ENCODE measurements at places on chromosomes 13 and 19.
A peak's percentile ranks its signal among the peaks of the same experiment; 100 is the strongest.

- DNase-seq = no peak
Measured at GRCh38 chr13:97004886-97005285, 10.6 kb upstream of the OXGR1 start.

DNA sequence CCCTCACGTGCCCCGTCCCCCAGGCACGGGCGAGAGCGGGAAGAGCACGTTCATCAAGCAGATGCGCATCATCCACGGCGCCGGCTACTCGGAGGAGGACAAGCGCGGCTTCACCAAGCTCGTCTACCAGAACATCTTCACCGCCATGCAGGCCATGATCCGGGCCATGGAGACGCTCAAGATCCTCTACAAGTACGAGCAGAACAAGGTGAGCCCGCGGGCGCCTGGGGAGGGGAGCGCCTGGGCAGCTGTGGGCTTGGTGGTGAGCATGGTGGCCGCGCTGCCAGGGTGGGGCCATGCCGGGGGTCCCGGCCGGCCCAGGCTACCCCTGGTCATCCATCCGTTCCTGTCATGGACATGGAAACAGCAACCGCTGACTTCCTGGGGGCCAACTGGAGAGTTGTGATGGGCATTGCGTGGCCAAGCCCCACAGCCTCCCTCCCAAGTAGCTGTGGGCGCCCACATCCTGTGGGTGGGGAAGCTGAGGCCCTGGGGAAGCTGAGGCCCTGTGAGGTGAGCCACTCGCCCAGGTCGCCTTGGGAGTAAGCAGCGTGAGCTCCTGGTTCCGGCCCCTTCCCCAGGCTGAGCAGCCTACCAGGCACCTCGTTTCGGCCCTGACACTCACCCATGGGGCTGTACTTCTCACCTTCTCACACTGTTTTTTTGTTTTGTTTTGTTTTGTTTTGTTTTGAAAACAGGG is 16.1 kb downstream of the GNA11 start:
- DNase-seq = no peak

DNA sequence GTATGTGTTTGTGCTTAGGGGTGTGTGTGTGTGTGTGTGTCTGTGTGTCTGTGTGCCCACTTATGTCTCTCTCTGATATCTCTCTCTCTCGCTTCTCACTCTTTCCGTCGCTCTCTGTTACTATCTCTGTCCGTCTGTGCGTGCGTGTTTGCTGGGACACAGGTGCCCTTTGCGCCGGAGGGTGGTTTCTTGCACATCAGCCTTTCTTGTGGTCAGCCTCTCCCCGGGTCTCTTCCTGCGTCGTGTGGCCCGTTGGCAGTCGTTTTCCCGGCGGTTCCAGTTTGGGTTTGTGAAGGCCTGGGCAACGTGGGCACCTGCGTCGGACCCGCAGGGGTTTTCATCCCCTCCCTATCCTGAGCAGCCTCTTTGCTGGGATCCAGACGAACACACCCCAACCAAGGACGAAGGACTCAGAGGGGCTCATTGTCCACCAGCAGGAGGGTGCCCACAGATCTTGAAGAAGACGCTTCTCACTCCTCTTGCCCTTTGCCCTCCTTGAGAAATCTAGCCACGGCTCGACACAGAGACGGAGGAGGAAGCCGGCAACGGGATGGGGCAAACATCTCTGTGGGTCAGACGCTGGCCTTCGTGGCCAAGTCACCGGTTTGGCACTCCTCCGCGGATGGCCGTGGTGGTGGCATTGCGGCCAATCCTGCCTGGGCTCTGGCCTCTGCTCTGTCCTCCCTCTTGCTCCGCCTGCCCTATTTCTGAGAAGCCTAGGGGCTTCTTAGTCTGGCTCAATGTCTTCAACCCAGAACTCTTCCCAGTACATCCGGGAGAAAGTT is 52.3 kb downstream of the ZNF146 start:
- no peak for DNase-seq

DNA sequence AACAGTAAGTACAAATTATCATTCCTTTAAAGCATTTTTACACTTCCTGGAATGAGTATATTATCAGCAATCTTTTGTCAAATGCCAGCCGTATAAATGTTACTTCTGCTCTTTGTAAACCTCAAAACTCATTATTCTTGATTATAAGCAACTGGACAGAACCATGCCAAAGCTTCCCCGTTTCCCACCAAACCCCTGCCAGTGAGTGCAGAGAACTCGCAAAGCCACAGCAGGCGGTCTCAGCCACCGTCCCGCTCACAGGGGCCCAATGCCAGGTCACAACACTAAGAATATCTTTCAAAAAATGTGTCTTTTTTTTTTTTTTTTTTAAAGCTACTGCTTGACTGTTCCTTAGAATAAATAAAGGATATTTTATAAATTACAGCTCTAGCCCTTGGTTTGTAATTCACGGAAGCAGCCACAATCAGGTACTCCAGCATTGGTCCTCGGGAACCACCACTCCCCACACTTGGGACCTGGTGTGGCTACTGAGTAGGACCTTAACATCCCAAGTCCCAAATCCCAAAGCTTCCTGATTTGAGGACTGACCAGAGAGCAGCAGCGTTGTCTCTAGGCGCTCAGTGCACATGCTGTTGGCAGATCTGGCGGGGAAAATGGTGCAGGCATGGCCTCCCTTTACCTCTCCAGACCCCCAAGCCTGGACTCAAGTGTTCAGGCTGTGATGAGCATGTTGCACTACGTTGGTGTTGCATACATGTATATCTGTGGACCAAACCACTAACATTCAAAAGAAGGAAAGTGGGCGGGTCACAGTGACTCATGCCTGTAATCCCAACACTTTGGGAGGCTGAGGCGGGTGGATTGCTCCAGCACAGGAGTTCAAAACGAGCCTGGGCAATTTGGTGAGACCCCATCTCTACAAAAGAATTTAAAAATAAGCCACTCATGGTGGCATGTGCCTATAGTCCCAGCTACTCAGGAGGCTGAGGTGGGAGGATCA is 19.0 kb downstream of the KCTD15 start:
- no peak for DNase-seq

DNA sequence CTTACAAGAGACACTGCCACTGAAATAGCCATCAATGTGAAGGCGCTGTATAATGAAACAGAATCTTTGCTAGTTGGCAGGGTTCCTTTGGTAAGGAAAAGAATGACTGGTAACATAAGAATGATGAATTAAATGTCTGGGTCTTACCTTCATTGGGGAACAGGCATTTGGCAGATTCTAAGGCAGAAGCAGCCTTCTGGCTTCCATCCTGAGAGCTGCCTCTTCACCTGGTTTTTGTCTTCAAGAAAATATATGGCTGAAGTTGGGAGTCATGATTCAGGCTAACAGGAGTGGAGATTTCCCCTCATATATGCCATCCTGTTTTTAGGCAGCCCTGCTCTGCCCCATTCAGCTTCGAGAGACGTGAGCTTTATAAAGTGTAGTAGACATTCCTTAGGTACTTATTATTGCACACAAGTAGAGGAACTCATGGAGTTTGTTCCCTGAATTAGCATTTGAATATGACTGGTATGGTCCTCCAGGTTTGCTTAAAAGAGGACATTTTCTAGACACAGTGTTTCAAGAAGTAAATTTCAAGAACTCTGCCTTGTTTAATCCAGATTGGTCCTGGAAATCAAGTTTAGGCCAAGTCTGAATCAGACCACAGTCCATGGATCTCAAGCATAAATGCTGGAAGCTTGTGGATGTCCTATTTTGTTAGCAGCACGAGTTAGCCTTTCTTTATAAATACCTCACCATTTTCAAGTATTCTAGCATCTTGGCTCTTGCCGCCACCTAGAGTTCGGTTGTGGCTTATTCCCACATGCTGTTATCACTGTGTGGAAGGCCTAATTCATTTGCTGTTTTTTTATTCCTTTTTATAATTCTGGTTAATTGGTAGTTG is 56.2 kb upstream of the AKAP11 start:
- no peak for DNase-seq

GRCh38 chr13:100131863-100132574 is 43.1 kb downstream of the PCCA start:
- no peak for DNase-seq

DNA sequence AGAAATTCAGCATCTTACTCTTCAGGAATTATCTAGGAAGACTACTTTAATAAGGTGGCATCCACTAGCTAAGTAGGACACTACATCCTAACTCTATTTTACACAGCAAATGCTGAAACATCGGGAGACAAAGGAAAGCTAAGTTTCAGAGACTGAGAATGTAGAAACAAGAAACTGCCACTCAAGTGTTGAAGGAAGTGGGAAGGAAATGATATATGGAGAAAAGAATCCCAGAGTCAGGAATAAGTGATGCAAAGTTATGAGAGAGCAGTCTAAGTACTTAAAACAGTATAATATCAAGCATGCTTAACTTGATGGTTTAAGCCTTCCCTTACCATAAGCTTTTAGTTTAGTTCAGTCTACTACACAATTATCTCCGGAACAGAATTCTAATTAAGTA is 52.4 kb downstream of the RBM26 start:
- DNase-seq = no peak

- peak; percentile 25 for DNase-seq
Measured at GRCh38 chr19:40165362-40165937, 25.8 kb upstream of the MAP3K10 start.

DNA sequence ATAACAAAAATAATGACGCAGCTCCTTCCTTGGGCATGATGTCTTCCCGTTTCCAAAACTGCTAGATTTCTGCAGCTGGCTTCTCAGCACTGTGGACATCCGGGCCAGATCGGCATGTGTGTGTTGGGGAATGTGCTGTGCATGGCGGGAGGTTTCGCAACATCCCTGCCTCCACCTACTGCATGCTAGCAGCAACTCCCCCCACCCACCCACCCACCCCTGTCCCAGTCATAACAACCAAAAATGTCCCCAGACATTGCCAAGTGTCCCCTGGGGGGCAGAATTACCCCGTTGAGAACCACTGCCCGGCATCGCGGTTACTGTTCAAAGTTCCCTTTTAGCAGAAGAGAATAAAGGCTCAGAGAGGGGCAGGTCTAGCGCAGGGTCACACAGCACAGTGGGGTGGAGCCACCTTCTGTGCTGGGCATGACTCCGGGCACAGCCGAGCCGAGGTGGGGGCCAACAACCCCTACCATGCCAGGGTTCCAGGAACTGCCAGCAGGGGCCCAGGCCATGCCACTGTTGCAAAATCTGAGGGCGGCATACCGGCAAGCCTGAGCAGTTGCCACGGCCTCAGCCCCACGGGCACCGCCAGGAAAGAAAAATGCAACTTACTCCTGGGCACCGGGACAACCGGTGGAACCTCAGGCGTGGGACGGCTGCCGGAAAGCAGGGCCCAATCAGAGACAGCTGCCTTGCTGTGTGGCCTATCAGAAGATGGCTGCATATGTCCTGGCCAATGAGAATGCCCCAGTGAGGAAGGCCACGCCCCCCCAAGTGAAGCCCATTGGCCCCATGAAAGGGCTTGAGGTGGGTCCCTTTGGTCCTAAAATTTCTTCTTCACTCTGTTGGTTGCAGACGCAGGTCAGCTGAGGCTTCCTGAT is 22.5 kb upstream of the NFIC start:
- peak; percentile 28 for DNase-seq

GRCh38 chr13:34430294-34430693 is 511.8 kb upstream of the NBEA start:
- no peak for DNase-seq

DNA sequence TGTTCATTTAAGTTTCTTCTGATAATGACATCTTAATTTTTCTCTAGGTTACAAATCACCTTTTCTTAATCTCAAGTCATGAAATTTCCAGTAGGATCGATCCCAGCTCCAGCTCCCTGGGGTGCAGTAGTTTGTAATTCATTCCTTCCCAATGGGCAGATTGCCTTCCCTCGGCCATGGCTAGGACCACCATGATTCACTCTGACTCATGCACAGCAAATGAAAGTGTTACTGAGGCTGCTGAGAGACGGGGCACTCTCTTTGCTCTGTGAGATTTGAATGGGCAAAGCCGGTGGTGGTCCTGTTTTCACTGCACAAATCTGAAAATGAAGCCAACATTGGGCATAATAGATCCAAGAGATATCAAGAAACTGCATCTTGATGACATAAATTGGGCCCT is 202.8 kb upstream of the IRS2 start:
- no peak for DNase-seq

DNA sequence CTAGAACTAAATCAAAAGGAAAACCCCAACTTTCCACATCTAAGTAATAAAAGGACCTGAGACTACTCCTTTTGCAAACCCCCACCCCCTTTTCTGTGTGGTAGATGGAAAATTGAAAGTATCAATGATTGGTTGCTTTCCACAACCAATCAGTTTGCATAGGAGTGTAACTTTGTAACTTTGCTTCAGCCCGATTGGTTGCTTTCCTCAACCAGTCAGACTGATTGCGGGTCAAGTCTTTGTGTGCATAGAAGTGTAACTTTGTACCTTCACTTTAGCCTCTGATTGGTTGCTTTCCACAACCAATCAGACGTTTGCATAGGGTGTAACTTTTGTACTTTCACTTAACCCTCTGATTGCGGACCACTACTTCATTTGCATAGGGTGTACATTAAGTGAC is 8.0 kb upstream of the B3GLCT start:
- no peak for DNase-seq

DNA sequence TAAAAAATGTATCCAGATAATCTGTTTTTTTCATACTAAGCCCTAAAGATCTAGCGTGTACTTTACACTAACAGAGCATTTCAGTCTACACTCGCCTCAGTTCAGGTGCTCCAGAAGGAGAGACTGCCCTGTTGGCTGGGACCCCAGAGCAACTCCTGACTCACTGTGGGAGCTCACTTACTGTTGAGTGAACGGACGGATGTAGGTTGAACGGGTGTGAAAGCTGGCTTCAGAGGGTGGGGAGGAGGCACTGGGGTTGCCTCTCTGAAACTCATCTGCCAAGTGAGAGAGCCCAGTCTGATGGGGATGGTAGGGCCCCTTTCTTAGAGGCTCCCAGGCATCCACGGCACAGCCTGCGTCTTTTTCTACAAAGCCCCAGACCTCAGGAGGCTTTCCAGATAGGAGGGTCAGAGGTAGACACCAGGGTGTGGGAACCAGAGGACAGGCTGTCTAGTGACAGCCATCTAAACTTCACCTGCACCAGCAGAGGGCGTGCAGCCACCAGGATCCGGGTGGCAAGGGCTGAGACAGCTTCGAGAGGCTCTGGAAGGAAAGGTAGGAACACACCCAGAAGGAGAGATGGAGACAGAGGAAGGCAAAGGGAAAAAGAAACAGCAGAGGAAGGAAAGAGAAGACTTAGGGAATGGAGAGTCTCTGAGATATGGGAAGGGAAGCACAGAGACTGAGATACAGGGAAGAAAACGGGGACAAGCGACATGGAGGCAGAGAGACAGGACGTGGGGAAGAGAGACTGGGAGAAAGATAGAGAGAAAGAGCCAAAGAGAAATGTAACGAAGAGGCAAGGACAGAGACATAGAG is 3.7 kb downstream of the KASH5 start:
- DNase-seq = peak; percentile 79

- DNase-seq = no peak
Measured at GRCh38 chr13:108326309-108326708, 56.8 kb downstream of the TNFSF13B start.

DNA sequence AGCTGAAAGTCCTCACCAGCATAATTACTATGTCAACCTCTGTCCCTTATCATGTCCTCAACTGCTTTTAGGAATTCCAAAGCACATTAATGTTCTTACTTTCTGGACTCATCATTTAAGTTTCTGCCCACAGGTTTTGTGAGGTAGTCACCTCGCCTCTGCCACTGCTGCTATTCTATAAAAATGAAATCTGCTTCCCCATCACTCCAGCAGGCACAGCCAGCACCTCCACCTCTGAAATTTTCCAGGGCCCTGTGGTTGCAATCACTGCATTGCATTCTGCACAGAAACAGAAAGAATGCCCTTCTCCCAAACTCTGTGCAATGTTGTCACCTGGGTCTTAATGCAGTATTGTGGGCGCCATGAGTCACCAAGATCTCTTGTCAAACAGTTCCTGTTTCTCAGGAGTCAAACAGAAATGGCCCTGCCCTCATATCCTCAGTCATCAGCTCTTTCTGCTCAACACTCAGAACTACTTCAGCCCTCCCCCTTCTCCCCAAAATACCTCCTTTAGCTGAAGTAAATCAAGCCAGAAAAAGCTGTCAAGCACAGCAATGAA is 529.2 kb upstream of the NBEA start:
- no peak for DNase-seq
